ENCODE measurements at places on chromosomes 12 and 14. TPM values are rescaled to one million over a fixed set of nuclear protein-coding genes. Genes with fewer than 3 reads are reported as not detected.

DNA sequence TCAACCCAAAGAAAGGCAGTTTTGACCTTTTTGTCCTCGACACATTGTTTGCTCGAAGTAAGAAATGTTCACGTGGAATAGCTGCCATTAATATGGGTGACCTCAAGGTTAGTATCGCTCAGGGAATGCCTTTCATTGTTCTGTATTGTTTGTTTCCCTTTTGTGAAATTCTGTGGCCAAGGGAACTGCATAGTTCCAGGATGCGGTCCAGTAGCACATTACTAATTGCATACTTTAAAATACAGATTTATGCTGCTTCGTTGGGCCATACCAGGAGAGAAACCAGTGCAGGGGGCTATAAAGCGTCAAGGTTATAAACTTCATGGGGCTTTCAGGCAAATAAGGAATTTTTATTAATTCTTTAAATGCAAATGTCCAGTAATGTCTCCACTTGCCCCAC lies 73.3 kb upstream of the USP44 start:
- no peak for DNase-seq

- DNase-seq: no peak
Measured at GRCh38 chr14:23569443-23570151, 2.0 kb upstream of the AP1G2 start.

DNA sequence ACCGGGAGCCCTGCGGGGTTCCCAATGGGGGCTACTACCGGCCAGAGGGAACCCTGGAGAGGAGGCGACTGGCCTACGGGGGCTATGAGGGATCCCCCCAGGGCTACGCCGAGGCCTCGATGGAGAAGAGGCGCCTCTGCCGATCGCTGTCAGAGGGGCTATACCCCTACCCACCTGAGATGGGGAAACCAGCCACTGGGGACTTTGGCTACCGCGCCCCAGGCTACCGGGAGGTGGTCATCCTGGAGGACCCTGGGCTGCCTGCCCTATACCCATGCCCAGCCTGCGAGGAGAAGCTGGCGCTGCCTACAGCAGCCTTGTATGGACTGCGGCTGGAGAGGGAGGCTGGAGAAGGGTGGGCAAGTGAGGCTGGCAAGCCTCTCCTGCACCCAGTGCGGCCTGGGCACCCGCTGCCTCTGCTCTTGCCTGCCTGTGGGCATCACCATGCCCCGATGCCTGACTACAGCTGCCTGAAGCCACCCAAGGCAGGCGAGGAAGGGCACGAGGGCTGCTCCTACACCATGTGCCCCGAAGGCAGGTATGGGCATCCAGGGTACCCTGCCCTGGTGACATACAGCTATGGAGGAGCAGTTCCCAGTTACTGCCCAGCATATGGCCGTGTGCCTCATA lies 9.7 kb downstream of the TNS2 start:
- no peak for DNase-seq

GRCh38 chr14:60807971-60808370 lies 73.4 kb downstream of the MNAT1 start:
- no peak for DNase-seq

DNA sequence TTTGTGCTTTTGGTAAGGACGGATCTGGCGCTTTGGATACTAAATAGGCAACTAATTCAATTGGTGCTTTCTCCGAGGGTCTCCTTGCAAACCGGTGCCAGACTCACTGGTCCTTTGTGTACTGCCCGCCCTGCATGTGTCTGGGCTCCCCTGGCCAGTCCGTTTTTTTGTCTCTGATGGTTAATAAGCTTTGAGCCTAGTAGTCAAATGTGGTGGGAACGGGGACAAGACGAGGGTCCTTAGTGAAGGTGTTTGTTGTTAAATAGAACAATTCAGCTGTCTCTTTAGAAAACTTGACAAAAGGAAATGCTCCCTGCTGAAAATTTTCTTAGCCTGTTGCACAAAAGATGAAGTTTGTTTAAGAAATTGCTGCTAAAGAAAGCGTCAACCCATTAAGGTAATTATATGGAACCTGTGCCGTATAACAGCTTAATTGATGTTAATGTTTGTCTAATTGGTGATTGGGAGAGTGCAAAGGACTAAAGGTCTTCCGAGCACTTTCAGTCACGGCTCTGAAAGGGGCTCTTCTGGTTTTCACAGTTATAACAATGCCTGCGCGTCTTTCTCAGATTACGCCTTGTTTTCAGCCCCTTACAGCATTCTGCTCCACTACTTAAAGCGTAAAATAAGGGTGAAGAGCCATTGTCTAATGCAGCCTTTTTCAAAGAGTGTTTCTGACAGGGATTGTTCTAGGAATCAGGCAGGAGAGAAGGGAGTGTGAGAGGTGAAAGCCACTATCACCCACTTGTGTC lies 537.4 kb downstream of the PRKD1 start:
- no peak for DNase-seq

The CD27 gene
- 0.26 TPM for total RNA-seq

The GDF11 gene
- total RNA-seq: 5.6 TPM

The GPRC5A gene
- 12.1 TPM for total RNA-seq

DNA sequence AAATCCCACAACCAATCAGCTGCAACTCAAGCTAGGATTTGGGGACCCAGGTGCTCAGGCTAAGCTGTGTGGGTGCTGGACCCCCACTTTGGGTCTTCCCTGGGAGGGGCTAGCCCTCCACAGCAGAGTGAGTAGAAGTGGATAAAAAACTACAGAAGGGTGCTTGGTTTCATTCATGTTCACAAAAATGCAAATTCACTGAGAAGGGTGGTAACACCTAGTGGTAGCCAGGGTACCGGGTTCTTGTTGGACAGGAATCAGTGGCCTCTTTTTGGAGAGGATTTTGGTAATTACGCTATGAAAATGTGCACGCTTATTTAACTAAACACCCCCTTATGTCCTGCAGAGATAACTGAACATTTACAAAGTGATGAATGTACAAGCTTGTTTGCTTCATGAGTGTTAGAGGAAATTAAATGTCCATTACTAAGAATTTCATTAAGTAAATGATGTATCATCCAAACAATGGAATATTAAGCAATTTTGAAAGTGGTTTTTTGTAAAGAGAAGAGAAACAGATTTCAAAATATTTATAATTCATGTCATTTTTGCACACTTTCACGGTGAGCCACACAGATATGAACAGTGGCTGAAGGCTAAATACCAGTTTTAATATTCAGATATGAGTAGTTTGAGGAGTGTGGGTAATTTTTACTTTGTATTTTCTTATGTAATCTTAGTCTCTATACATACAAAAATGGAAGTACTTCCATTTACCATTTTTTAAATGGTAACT lies 78.3 kb downstream of the DDX51 start:
- no peak for DNase-seq

GRCh38 chr12:98469109-98469508 lies 46.3 kb upstream of the TMPO start:
- no peak for DNase-seq
